A172 (cell line): ENCODE measurements at places on chromosomes 13 and 19.

DNA sequence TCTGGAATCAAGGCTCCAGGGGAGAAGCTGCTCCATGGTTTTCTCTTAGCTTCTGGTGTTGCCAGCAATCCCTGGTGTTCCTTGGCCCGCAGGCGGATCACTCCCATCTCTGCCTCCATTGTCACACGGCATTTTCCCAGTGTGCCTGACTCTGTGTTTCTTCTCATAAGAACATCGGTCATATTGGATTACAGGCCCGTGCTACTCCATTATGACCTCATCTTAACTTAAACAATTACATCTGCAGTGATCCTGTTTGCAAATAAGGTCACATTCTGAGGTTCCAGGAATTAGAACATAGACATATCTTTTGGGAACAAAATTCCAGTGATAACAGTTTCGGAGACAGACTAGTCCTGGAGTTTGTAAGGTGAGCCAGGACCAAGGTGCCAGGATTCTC lies 23.5 kb upstream of the ALOX5AP start:
- no peak for DNase-seq

GRCh38 chr19:12695096-12695495 lies 1.3 kb downstream of the FBXW9 start:
- no peak for DNase-seq

DNA sequence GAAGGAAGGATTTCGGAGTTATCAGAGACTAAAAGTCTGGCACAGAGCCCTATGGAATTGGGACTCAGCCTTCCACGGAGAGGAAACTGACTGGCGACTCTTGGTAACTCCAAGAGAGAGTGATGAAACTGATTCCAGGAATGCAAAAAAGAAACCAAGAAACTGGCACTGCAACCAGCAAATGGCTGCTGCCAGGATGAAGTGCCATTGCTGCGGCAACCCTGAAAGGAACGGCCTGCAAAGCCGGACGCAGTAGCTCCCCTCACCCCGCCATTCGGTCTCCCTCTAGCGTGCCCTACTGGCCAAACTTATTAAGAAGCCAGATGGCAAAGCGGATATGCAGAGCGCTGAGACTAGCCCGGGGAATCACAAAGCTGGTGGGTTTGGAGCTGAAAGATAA lies 236.0 kb downstream of the PCDH9 start:
- DNase-seq, result peak; percentile 67

GRCh38 chr13:102035969-102036368 lies 365.9 kb downstream of the FGF14 start:
- DNase-seq, result no peak

- no peak for DNase-seq
Observed at GRCh38 chr13:50214514-50214913, 199.3 kb downstream of the KCNRG start.

DNA sequence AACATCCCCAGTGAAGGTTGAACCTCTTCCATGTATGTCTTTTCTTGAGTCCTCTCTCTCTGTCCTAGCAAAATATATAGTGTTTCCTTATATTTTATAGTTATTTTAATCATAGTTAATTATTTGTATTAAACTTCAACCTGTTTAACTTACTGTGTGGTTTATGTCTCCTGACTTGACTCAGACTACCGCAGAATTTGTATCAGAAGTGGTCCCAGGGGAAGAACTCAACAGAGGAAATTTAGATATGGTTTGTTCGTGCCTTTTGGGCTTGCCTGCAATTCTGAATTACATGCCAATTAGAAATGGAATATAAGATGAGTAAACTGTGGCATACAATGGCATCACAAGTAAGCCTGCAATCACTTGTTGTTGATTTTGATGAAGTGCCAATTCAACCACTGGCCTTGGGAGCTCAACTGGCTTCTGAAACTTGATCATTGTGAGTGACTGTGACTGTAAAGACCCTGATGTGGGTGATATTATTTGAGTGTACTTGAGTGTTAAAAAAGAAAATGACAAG lies 1459.5 kb upstream of the PCDH20 start:
- DNase-seq, result no peak

DNA sequence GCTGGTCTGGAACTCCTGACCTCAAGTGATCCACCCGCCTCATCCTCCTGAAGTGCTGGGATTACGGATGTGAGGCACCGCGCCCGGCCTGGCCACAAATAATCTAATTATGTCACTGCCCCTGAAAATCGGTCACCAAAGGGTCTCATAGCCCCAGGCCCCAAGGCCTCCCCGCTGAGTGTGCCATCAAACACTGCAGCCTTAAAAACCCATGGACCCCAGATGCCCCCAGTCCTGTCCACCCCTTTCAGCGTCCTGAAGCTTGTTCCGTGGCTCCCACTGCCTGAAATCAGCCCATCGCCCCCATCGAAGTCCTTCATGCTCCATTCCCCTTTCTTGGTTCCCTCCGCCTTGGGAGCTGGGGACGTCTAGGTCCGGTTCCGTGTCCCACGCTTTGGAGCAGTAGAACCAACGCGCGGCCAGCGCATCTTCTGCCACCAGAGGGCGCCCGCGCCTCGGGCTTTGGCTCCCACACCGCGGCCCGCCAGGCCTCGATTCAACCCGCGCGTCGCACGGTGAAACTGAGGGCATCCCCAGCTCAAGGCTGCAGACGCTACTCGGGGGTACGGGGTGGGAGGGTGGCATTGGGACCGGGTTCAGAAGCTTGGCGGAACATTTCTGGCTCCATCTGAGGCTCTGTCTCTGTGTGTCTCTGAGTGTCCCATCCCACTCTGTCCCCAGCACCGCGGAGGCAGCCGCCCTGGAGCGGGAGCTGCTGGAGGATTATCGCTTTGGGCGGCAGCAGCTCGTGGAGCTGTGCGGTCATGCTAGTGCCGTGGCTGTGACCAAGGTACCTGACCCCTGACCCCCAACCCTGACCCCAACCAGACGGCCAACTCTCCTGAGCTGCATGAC lies 3.5 kb downstream of the YJEFN3 start:
- DNase-seq, result peak; percentile 34

- DNase-seq, result no peak
Observed at GRCh38 chr13:41470196-41470595, 12.8 kb downstream of the RGCC start.

DNA sequence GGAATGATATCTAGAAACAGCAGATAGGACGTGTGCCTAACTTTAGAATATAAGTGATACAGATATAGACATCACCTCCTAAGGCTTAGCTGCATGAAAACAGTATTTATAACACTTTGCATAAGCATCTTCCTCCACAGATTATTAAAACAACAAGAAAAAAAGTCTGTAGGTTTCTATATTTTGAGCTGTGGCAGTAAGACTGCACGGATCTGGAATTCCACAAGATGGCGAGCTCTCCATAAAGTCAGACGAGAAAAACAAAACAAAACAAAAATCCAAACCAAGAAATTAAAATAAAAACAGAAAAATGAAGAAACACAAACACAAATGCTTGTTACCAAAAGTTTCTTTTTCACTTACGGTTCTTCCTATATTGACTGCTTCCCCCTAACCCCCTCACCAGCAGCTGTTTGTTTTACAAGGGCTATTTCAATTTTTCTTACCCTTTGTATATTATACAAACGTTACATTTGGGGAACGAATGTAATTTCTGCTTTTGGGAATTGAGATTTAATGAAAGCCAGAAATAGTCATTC lies 285.8 kb downstream of the MYO16 start:
- peak; percentile 40 for DNase-seq

DNA sequence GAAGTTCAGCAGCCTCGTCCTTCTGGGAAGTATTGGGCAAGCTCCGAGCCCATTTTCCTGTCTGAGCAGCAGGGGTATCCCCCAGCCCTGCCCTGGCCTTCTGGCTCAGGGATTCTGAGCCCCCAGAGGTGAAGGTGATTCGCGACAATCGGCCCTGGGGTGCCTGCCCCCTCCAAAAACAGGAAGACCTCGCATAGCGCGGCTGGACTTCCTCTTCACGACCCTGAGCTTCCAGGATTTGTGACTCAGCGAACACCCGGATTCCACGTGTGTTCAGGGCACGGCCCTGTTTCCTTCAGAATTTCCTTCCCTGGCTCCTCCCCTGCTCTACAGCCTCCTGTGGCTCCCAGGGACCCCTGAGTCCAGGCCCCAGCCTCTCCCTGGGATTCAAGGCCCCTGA lies at the start of gene SEMA6B:
Gene SEMA6B, minus strand, starts transcription at position 116 of the 400 bp plus-strand sequence. CDS start 1,227 bp downstream, outside the sequence.
- peak; percentile 55 for DNase-seq

- no peak for DNase-seq
Observed at GRCh38 chr13:50934735-50935435, 25.3 kb downstream of the RNASEH2B start.

GRCh38 chr13:59088716-59089115 lies 1075.0 kb downstream of the DIAPH3 start:
- peak; percentile 43 for DNase-seq

GRCh38 chr13:50589139-50589538 lies 254.4 kb downstream of the DLEU7 start:
- DNase-seq, result peak; percentile 76

DNA sequence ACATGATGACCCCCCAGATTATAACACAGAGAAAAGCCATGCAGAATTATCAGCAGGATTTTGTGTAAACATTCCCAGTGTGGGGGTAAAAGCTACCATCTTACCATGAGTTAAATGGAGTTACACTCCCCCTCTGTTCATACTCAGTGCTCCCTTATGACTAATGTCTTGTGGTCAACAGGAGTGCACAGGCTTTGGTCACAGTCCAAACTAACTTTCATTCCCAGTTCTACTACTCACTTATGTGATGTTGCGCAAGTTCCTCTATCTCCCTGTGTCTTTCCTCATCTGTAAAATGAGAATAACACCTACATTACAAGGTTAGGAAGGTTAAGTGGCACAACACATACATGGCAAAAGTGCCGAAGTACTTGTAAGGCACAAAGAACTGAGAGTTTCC lies 277.9 kb downstream of the RBM26 start:
- peak; percentile 69 for DNase-seq

DNA sequence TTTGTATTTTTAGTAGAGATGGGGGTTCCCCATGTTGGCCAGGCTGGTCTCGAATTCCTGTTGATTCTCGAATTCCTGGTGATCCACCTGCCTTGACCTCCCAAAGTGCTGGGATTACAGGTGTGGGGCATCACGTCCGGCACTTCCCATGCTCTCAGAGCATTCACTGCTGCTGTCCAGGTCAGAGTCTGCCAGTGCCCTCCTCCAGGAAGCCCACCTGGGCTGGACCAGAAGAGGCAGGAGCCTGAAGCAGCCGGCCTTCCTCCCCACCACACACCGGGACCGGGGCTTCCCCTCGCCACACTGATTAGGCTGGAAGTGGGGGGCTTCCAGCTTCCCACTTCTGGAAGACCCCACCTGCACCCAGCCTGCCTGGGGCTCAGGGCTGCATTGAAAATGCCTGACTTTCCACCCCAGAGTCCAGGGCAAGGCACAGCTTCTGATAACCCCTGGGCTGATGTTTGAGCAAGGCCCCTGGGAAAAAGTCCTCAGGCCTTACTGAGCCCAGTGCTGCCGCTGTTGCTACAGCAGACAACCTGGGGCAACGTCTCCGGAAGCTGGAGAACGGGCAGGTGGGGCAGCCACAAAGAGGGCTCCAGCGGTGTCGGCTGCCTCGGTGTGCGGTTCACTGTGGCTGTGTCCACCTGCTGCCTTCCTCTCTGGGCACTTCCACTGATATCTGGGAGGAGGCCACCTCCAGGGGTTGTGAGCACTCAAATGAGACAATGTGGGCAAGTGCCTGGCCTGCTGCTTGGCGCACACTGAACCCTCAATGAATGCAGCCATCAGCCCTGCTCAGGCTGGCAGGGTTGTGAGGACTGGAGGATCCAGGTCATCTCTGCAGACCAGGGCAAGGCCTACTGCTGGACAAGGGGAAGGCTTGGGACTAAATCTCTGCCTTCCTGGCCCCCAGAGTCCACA lies 22.6 kb downstream of the CEBPA start:
- DNase-seq, result no peak

- peak; percentile 21 for DNase-seq
Observed at GRCh38 chr13:80339912-80340650, 845 bp downstream of the SPRY2 start.

DNA sequence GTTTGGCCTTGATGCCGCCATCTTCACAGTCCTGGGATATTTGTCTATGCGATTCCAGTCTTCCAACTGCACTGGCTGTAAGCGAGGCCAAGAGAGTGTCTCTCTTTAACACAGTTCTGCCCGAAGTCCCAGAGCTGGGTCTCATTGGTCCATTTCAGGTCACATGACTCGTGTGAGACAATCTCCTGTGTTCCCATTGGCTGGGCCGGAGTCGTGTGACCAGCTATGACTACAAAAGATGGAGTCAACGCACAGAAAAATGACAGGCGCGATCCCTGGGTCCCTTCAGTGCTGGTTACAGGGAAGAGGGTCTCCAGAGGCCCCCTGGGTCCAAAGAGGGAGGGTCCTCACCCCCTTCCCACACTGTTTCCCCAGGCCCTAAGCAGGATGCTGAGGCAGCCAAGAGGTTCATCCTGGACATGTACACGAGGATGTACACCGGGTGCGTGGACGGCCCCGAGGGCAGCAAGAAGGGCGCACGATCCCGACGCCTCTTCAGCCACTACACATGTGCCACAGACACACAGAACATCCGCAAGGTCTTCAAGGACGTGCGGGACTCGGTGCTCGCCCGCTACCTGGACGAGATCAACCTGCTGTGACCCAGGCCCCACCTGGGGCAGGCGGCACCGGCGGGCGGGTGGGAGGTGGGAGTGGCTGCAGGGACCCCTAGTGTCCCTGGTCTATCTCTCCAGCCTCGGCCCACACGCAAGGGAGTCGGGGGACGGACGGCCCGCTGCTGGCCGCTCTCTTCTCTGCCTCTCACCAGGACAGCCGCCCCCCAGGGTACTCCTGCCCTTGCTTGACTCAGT lies 15.9 kb upstream of the S1PR4 start:
- peak; percentile 60 for DNase-seq

GRCh38 chr19:44718441-44719261 lies 19.7 kb downstream of the CEACAM16 start:
- peak; percentile 75 for DNase-seq
